ENCODE measurements at places on chromosomes 5 and 9. TPM values are rescaled to one million over a fixed set of nuclear protein-coding genes. Genes with fewer than 3 reads are reported as not detected.

GRCh38 chr9:3906437-3907213 is 380.8 kb upstream of the RFX3 start:
- DNase-seq = no peak

DNA sequence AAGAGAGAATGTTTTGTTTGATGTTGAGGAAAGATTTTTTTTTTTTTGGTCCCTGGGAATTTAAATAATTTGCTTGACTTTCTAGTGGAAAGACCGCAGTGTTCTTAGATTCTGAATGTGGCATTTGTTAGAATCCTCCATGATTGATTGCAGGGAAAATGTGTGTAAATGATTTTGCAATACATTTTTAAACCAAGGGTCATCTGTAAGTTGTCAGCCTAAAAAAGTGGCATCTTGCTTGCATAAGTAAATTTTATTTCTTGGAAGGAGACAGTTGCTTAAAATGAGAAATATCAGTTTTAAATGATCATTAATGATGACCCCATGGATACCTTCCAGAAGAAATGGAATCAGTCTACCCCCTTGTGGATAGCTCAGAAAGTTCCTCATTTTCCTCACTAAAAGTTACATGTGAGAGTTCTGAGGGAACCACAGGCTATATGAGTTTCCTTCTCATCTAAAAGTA is 105.1 kb upstream of the SLC25A48 start:
- no peak for DNase-seq

Gene SMIM23
- not detected for total RNA-seq

Gene CRHBP
- total RNA-seq = 1.4 TPM

GRCh38 chr5:97840643-97841042 is 657.6 kb upstream of the RIOK2 start:
- DNase-seq = no peak

GRCh38 chr5:155416765-155417164 is 403.2 kb downstream of the KIF4B start:
- DNase-seq = no peak

GRCh38 chr5:142245786-142246185 is 79.0 kb downstream of the SPRY4 start:
- no peak for DNase-seq

Gene COL15A1
- 94.6 TPM for total RNA-seq

Gene PCDHGB6
- total RNA-seq = 12.4 TPM

Measured in sciatic nerve (tissue), 2 donors.